Stimulated activated CD4-positive, alpha-beta T cell treated with anti-CD3 and anti-CD28 coated beads, TNF-alpha, amount 100 ng/mL, for 24 hours (primary cell): ENCODE measurements at places on chromosomes 13 and 19.

GRCh38 chr13:78762825-78763224 lies 103.9 kb upstream of the OBI1 start:
- no peak for DNase-seq

GRCh38 chr19:45231891-45232290 lies 13.3 kb downstream of the EXOC3L2 start:
- no peak for DNase-seq

DNA sequence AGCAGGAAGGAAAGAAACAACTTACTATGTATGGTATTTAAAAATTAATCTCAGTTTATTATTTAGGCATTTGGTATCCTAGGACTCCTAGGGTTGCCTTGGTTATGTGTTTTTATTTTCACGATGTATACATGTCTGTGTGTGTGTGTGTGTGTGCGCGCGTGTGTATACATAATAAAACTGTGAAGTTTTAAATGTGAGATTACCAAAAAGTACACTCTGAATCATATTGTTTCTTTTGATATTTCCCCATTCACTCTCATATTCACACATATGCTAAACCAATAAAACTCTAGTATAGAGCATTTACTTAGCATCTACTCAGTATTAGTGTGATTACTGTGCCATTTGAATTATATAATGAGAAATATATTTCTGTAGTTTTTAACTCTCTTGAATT lies 30.8 kb upstream of the NDFIP2 start:
- no peak for DNase-seq

DNA sequence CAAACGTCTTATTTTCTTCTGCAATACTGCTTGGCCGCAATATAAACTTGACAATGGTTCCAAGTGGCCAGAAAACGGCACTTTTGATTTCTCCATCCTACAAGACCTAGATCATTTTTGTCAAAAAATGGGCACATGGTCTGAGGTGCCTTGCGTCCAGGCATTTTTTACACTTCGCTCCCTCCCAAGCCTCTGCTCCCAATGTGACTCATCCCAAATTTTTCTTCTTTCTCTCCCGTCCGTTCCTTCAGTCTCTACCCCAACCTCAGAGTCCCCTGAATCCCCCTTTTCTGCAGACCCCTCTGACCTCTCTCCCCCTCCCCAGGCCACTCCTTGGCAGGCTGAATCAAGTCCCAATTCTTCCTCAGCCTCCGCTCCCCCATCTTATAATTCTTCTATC lies 14.3 kb upstream of the OR10H1 start:
- DNase-seq, result no peak

GRCh38 chr13:48120241-48120640 lies 25.3 kb upstream of the MED4 start:
- no peak for DNase-seq

DNA sequence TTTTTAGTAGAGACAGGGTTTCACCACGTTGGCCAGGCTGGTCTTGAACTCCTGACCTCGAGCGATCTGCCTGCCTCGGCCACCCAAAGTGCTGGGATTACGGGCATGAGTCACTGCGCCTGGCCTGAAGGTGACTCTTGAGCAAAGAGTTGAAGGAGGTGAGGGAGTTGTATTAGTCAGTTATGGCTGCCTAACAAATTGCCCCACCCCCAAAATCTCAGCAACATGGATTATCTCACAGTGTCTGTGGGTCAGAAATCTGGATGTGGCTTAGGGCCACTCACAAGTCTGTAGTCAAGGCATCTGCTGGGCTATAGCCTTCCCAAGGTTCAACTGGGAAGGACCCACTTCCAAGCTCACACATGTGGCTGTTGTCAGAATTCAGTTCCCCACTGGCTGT lies 52.8 kb upstream of the ADGRE5 start:
- DNase-seq, result no peak
